ENCODE measurements at places on chromosomes 4 and X. TPM values are rescaled to one million over a fixed set of nuclear protein-coding genes. Genes with fewer than 3 reads are reported as not detected.

The TREX2 gene
- total RNA-seq: 0.69 TPM

The IL21 gene
- total RNA-seq: not detected

The MTCP1 gene
- total RNA-seq: 40.4 TPM

The LAS1L gene
- 66.5 TPM for total RNA-seq

The RASSF6 gene
- not detected for total RNA-seq

The ZAR1 gene
- total RNA-seq: 1.1 TPM

The EREG gene
- 0.04 TPM for total RNA-seq

The SLC26A1 gene
- not detected for total RNA-seq
